ENCODE measurements at places on chromosomes 1 and 21.

DNA sequence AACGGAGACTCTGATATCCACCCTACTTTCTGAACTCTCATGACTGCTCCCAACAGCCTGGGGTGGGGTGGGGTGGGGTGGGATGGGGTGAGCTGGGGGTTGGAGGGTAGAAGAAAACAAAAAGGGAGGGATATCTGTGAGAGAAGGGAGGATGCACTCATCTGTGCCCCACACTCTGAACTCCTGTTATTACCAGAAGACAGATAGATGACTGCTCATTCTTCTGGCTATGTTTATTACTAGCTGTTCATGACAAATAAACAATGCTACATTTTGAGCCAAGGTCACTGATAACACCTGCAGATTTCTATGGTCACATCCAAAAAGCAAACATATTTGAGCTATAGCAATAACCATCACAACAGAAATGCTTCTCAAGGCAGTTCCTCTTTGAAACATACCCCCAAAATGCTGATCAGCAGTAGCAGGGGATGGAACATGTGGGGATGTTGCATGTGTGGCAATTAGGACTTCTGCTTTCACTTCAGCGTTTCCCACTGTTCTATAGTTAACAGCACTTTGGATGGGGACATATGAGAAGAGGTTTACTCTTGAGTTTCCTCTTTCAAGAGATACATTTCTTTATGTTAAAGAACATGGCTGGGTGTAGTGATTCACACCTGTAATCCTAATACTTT lies 43.3 kb downstream of the GPR3 start:
- DNase-seq = no peak

DNA sequence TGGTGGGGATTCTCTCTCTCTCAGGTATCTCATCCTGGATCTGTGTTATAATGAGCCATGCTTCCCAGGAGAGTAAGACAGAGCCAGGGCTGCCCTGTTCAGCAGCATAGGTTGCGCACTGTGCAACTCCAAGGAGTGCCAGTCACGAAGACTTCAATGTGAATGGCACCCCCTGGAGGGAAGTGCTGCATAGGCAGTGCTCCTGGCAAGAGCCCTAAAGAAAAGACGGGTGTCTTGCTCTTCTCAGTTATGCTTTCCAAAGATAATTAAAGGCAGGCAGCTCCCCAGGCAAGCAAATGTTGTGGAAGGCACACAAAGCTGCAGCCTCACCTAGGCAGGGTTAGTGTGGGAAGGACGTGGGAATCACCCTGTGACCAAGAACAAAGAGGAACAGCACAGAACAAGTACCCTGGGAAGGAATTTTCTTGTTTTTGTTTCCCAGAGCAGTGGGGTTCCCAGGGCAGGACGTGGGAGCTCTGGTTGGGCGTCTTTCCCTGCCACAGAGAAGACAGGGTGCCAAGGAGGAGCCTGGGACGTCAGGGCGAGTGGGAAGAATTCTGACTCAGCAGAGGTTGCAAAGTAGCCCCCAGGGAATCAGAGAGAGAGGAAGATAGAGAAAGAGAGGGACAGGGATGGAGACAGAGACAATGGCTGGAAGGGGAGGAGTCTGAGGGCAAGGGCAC lies 120.9 kb downstream of the KCNN3 start:
- no peak for DNase-seq

DNA sequence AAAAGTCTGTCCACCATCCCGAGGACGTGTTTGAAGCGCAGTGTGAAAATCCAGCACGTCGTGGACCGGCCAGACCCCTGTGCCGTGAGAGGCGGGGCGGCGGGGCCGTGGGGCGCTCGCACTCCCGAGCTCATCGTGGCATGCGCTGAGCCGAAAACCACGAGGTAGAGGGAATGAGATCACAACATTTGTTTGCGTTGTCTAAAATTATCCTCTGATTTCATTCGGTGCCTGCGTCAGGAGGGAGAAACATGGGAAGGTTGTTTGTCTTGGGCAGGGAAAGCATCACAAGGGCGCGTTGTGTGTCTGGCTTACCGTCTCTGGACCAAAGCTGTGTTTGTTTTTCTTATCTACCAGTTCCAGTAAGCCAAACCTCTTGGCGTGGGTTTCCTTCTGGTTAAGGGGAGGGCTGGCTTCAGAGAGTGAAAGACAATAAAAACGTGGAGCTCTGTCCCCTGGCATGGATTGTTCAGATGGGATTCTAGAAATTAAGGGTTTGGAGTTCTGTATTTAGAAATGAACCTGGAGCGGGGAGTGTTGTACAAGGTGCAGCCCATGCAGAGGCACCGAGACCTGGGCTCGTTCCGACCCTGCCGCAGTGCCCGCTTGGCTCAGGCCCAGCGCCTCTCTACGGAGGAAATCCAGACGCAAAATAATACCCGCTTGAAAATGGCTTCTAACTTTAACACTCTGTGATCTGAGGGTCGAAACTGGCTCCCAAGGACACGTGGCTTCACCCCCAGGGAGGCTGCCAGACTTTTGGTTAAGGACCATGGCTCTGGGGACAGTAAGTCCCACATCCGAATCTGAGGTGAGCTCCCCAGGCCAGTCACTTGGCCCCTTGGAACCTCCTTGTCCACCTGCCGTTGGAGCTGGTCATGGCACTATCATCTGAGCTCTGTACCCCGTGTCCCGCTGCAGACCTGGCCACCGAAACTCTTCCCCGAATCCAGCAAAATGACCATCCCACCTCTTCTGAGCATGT lies 68.7 kb upstream of the FAM3B start:
- peak; percentile 84 for DNase-seq

- DNase-seq = no peak
Observed at GRCh38 chr1:209710093-209710492, 5.4 kb downstream of the HSD11B1 start.

- DNase-seq = no peak
Observed at GRCh38 chr1:159705904-159706256, 8.5 kb downstream of the CRP start.

GRCh38 chr1:170009551-170009950 lies 64.9 kb downstream of the KIFAP3 start:
- DNase-seq = no peak

- DNase-seq = no peak
Observed at GRCh38 chr1:189431447-189431846, 1046.2 kb downstream of the BRINP3 start.

DNA sequence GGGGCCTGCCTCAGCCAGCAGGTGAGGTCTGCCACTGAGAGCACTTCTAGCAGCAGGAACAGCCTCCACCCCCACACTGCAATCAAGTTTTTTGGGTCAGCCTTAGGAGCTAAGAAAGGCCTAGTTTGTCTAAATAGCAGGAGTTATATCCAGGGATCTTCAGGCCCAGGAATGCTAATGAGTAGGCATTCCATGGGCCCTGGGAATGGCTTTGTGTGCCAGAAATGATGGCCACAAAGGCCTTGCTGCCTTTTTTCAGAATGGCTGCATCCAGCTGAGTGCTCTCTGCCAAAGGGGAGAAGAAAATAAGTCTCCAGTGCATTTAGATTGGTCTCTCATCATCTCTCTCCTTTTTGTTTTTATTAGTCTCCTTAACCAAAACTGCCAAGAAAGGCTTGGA lies 2.8 kb downstream of the MRTO4 start:
- no peak for DNase-seq

GRCh38 chr1:28110555-28110954 lies 22.1 kb upstream of the EYA3 start:
- DNase-seq = no peak

GRCh38 chr1:209748620-209749019 lies 7.2 kb upstream of the TRAF3IP3 start:
- no peak for DNase-seq

DNA sequence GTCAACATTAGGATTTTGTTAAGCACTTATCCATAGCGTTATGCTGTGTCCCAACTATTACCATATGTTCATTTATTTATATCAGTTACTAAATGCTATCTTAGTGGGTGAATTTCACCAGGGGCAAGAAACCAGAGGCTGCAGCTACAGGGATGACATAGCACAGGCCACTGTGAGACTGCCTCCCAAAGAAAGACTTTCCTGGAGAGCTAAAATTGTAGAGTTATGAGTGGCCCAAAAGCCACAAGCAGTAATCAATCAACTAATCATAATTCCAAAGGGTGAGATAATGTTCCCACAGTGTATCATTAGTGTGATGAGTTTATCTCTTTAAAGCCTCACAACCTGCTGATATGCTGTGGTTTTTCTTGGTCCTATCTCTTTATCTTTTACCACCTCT lies 3.8 kb upstream of the TGFB2 start:
- DNase-seq = no peak

DNA sequence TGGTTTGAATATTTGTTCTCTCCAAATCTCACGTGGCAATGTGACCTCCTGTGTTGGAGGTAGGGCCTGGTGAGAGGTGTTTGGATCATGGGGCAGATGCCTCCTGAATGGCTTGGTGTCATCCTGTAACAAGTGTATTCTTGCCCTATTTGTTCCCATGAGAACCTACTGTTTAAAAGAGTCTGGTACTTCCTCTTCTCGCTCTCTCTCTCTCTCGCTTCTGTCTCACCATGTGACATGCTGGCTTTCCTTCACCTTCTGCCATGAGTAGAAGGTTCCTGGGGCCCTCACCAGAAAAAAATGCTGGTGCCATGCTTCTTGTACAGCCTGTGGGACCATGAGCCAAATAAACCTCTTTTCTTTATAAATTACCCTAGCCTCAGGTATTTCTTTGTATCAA lies 8.4 kb upstream of the PAXBP1 start:
- no peak for DNase-seq

- DNase-seq = no peak
Observed at GRCh38 chr1:186215636-186216035, 159.4 kb downstream of the TPR start.

DNA sequence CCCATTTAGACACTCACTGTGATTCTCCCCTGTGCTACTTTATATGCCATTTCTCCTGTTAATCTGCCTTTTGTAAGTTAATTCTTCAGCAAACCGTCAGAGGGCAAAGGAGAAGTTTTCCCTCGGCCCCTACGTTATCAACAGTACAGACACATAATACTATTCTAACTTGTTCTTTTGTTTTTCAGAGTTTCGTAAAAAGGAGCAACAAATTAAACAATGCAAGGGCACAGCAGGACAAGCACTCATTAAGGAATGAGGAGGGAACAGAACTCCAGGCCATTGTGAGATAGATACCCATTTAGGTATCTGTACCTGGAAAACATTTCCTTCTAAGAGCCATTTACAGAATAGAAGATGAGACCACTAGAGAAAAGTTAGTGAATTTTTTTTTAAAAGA lies 32.3 kb downstream of the CNN3 start:
- no peak for DNase-seq

DNA sequence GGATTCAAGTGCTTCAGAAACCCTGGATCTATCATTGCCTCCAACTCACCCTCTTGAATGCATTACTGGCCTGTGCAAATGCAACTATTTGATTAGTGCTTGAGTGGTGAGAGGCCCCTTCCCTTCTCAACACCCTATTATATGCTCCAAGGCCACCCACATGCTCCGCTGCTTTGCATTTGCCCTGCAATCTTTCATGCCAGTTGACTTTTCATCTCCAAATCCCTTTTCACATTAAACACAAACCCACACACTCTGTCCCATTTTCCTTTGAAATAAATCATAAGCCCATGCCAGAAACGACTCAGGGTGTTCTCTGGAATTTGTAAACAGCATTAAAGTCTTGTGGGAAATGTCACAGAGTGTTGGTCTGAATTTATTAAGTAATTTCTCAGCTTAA lies 78.9 kb upstream of the CTTNBP2NL start:
- DNase-seq = no peak

GRCh38 chr1:16975838-16976237 lies 4.6 kb downstream of the MFAP2 start:
- no peak for DNase-seq

DNA sequence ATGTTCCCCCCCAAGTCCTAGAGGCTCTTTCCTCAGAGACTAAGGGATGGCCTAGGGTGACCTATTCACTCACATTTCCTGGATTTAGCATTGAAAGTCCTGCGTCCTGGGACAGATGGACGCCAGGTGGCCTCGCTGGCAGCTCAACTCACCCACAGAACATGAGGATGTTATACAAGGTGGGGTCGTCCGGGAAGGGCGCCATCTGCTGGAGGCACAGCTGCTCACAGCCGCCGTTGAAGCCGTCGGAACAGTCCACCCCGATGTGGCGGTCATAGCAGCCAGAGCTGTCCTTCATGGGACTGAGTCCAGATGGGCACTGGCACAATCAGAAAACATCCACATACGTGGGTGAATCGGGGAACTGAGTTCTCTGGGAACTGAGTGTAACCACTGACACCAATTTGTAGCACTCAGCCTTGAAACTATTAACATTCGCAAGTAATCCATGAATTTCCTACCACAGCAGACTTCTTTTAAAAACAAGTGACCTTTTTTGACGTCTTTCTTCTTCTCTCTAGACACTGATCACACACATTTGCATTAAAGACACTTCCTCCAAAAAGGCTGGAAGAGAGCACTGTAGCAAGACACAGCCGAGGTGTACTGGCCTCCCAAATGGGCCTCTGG lies 215.4 kb downstream of the ASTN1 start:
- DNase-seq = no peak

GRCh38 chr1:200510228-200510623 lies 100.4 kb upstream of the ZNF281 start:
- peak; percentile 75 for DNase-seq

GRCh38 chr1:160489513-160490261 lies 33.4 kb downstream of the SLAMF6 start:
- no peak for DNase-seq

DNA sequence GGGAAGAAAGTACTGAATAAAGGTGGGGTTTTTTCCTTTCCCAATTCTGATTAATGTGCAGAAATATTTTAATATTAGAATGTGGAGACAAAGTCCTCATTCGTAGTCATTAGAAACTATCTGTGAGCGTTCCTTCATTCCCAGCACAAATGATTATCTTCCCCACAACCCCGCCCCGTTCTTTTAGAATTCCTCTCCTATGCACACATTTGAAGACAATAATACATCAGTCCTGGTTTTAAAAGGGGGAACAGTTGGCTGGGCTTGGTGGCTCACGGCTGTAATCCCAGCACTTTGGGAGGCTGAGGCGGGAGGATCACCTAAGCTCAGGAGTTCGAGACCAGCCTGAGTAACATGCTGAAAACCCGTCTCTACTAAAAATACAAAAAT lies 876 bp downstream of the ALDH9A1 start:
- DNase-seq = no peak

- DNase-seq = no peak
Observed at GRCh38 chr1:81583878-81584277, 216.9 kb upstream of the ADGRL2 start.

GRCh38 chr1:25790472-25790871 lies 9.5 kb upstream of the SELENON start:
- DNase-seq = no peak

DNA sequence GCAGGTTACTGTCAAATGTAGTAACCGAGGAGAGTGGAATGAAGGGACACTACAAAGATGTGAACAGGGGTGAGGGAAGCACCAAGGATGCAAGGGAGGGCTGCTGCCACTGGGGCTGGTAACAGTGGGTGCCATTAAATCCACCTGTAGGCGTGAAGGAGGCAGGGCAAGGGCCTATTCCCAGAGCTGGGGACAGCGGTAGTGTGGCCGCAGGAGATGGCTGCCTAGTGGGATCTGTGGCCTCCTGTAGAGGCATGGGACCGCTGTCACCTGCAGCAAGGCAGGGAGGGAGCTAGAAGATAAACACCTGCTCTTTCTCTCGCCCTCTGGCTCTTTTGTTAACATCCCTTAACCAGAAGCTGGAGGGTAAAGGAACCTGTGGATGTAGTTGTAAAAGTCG lies 80.5 kb upstream of the CNIH3 start:
- no peak for DNase-seq

- no peak for DNase-seq
Observed at GRCh38 chr1:186967656-186968394, 139.1 kb downstream of the PLA2G4A start.

- no peak for DNase-seq
Observed at GRCh38 chr1:93593854-93594602, 87.6 kb downstream of the BCAR3 start.

- DNase-seq = no peak
Observed at GRCh38 chr1:88678405-88678804, 5.7 kb upstream of the PKN2 start.

- DNase-seq = no peak
Observed at GRCh38 chr21:35882791-35883240, 177.5 kb downstream of the SETD4 start.
